Left ventricle myocardium superior (tissue), 1 donor: ENCODE measurements at places on chromosomes 12 and 14. TPM values are rescaled to one million over a fixed set of nuclear protein-coding genes. Genes with fewer than 3 reads are reported as not detected.
A peak's percentile ranks its signal among the peaks of the same experiment; 100 is the strongest.

Gene FGD6
- 23.5 TPM for total RNA-seq

DNA sequence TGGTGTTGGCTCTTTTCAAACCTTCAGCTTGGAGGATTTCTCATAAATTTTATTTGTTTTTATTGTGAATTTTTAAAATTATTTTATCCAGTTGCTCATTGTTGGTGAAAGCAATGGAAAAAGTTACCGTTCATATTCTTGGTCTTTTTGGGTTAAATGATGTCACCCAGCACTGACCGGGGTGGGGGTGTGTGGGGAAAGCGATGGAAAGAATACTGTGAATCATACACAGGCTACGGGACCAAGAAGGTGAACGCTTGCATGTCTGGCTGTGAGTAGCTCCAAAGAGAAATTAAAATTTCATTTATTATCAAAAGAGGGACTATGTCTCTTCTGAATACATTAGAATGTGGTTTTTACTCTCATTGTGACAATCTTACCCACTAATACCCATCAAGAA is 430.1 kb downstream of the AEBP2 start:
- DNase-seq: no peak

DNA sequence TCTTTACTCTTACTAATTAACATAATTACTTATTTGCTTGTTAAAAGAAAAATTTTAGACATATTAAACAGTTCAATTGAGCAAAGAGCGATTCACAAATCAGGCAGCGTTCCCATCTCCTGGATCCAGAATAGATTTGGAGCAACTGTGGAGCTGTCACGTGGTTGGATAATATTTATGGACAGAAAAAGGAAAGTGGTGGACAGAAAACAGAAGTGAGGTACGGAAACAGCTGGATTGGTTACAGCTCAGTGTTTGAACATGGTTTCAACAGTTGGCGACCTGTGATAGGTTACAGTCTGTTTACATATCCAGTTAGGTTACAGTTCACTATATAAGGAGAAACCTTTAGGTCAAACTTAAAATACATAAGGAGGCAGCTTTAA is 19.7 kb upstream of the FAM234B start:
- DNase-seq: no peak

DNA sequence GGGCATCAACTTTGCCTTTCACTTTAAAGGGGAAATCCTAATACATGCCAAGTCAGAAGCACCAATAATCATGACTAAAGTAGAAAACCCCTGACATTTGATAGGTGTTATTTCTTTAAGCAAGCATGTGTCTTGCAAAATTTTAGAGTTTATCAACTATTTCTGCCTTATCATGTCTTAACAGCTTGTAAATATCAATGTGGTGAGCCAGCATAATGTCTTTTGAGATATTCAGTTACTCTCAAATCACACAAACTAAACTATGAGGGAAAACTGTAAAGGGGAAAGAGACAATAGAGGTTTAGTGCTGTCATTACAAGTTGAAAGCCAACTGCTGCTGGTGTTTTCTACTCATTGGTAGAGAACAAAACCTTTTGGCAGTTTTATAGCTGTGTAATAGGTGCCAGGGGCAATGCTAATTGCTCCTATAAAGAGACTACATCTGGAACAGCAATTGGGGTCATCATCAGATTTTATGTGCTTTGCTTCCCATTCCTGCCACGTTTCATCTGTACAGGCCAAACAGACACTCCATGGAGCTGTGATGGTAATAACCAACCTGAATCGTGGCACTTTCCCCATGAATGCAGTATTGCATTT is 1027.4 kb downstream of the FSCB start:
- no peak for DNase-seq

Gene ADAM20
- total RNA-seq: 0.57 TPM

DNA sequence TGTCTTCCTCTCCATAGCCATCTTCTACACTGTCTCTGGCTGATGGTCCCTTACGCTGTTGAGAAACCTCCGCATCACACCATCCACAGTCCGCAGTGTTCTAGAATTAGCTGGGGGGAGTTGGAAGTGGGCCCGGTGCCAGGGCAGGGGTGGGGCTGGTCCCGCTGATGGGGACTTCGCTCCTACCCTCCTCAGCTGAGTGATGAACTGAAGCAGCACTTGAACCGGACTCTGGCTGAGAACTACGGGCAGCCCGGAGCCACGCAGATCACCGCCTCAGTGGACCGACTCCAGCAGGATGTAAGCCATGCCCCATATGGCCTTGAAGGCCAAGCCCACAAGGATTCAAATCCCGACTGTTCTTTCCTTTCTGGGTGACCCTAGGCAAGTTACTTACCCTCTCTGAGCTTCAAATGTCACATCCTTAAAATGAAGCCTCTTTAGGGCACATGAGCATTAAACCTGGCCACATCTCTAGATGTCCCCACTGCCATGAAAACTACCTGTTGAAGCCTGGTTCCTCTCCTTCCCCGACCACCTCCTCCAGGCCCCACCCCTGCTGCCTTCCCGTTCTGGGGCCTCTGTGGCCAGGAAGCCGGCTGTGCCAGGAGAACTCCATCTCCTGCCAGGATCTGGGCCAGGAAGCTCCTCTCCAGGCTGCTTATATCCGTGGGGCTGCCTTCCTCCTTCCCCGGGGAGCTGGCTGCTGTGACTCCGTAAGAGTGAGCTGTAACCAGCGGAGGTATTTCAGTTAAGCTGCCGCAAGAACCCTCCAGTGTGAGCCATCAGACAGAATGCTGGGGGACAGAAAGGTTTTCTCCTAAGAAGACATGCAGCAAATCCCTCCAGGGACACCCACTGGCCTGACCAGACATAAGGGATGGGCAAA is 53.1 kb downstream of the TSPAN11 start:
- DNase-seq: peak; percentile 50

GRCh38 chr12:15687583-15687982 is 101.6 kb downstream of the EPS8 start:
- DNase-seq: no peak

DNA sequence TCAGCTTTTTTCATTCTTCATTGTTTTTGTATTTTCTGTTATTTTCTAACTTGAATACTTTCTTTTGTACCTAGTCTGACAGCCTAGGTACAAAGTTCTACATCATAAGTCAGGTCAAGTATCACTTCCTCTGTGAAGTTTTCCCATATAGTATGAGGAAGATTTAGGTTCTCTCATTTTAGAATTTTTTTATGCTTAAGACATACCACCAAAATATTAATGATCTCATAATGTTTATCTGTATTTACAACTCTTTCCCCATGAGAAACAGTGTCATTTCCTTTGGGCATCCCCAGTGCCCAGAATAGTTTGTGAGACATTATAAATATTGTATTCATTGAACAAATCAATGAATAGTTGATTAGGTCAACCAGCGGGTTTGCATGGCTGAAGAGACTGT is 3.1 kb upstream of the ATF7IP start:
- no peak for DNase-seq

GRCh38 chr14:58904776-58905175 is 267.0 kb downstream of the DACT1 start:
- no peak for DNase-seq

- DNase-seq: no peak
Measured at GRCh38 chr14:29900609-29901350, 26.9 kb downstream of the PRKD1 start.

DNA sequence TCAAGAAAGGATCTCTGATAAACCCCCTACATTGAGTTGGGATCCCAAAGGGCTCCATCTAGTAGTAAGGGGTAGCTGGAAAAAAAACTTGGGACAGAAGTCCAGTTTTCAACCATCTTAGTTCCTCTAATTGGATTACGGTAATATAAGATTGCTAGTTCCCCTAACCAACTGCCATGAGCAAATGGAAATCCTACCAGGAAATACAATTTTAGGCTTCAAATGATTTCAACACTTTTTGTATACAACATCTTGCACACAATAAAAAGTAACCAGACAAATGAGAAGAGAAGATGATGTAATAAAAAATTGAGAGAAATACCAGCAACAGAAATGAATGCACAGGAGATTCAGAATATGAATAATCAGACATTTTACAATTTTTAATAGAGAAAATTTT is 73.0 kb downstream of the TSHR start:
- DNase-seq: no peak

- DNase-seq: no peak
Measured at GRCh38 chr12:118358612-118359540, 13.8 kb downstream of the TAOK3 start.

DNA sequence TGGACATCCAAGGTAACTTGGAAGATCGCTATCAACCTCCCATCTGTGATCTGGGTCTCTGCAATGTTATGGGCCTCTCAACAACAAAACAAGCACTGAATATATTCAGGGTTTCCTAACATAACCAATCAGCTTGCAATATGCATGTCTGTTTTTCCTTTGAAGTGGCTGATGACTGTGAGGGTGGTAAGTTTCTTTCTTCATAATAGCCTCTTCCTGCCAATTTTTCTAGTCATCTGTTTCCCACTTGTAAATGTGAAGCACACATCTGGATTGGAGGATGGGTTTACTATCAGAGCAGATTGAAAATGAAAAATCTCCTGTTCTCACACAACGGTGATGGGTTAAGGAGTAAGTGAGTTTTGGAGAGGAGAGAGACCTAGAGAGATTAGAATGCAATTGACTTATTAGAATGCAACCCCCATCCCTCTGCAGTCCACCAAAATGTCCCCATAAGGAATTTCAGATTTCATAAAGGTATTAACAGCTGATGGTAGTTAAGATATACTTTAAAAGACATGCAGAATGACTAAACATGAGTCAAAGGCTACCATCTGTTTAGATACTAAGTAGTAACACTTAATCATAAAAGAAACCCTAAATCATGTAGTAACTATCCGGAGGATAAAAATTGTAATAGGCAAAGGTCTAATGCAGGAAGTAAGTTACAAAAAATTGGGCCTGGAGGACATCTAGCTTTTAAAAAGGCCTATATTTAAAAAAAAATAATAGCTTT is 58.4 kb upstream of the SAV1 start:
- no peak for DNase-seq

Gene ACSS3
- 22.0 TPM for total RNA-seq

Gene SLC16A7
- 129 TPM for total RNA-seq

DNA sequence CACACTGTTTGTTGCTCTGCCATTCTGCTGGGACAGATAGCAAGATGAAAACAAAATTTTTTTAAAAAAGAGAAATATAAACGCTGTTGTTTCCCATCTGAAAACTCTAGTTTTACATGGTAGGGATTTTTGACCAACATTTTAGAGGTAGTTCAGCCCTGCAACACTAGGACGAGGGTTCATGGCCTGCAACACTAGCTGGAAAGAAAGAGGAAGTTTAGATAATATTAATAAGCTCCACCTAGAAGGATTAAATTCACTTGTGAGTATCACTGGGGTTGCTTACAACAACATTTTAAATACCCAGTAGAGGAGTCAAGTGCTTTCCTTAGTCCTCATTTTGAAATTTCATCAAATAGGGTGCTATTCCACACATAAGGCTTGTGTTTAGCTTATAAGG is 68.2 kb downstream of the SRGAP1 start:
- no peak for DNase-seq

Gene NRXN3
- total RNA-seq: 1.0 TPM

- DNase-seq: no peak
Measured at GRCh38 chr12:57990241-57990883, 49.0 kb downstream of the ATP23 start.

DNA sequence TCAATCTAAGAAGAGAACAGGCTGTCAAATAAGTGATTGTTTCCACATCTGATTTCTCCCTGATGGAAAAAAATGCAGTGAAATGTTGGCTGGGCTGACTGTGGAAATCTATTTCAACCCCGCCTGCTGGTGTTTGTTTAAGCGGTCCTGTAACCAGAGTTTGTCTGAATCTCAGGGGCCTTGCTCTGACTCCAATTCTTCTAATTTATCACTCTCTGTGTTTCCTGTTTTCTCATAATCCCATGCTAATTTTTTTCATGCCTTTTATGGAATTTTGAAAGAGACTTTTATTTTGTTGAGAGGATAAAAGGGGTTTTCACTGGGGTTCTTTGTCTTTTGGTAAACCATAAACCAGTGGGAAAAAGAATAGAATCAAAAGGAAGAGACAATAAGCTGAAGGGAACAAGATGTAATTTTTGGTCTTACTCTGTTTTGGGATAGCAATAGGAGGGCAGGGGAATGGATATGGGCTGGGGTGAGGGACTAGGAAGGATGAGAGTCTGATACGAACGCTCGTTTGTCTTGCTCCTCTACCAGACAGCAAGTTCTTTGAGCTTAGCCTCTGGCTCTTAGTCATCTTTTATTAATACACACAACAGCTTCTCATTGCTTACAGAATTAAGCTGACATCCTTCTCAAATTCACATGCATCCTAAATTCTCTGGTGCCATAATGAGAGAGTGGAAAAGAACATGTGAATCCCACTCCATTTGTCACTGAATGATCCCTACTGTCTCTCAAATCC is 8.0 kb upstream of the MGP start:
- DNase-seq: no peak

Gene PDZRN4
- 0.22 TPM for total RNA-seq

DNA sequence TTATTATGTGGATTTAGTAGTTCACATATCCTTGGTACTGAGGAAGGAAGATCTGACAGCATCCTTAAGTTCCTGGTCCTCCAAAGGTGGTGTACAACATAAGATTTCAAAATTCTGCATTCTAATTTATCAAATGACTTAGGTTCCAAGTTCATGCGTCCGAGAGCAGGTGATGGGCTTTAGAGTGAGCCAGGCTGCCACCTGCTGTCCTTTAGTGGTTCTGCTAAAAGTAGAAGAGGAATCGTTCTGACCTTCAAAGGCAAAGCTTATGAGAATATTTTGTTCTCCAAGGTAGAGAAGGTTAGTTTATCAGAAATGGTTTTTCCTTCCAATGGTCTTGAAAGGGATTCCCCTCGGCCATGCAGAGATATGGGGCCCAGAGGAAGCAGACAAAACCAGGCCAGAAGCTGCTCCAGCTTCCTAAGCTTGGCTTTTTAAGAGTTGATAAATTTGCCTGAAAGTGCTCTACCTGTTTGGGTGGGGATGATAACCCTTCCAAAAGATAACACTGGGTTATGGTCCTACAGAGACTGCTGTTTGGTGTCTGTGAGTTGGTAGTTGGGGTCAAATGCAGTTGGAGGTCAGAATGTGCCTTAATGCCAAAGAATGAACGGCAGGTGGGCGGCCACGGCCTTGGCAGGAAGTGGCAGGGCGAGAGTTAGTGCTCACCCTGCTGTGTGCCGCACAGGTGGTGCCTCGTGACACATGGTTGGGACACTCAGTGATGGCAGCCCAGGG is 29.1 kb upstream of the LRTM2 start:
- DNase-seq: peak; percentile 68

- DNase-seq: no peak
Measured at GRCh38 chr14:68616221-68616902, 176.5 kb downstream of the ZFP36L1 start.
